HL-60 (cell line): ENCODE measurements at places on chromosomes 6 and 20.
A peak's percentile ranks its signal among the peaks of the same experiment; 100 is the strongest.

DNA sequence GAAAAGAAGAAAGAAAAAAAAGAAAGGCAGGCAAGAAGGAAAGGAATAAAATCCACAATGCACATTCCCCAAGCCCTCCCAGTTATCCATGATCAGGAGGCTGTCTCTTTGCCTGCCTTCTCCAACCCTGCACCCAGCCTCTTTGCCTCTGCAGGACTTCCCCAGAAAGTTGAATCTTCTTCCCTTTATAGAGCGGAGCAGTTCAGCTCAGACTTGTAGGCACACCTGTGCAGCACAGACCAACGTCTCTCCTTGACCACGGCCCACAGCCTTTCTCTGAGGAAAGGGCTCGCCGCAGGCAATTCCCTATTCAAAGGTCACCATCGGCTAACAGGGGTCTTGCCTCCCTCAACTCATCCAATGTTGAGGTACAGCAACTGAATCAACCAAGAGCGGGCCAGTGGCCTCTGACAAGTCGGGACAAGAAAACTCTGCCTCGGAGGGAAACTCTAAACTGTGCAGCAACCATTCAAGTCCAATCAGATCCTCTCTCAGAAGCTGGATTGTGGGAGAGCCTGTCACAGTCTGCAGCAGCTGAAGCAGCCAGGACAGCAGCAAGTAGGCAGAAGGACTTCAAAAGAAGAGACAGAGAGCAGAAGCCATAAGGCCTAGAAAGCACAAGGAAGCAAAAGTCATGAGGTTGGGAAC lies 529.2 kb upstream of the JARID2 start:
- peak; percentile 27 for DNase-seq

DNA sequence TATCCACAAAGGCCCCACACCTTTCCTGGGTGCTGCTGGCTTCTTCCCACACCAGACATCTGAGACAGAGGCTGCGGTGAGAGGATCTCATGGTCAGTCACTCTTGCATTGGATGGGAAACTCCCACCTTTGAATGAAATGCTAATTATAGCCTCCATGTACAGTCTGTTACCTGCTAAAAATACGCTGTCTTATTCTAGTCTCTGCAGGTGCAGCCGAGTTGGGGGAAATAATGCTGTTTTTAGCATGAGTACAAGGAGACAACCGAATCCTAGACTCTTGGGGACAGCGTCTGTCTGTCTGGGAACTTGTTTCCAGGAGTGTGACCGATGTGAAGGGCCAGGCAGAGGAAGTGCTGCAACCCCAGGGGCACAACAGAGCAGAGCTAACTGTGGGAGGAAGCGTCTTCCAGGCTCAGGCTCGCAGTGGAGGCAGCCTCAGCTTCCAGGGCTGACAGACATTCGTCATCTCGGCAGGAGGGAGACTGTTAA lies 286.2 kb downstream of the PREX1 start:
- DNase-seq: no peak

DNA sequence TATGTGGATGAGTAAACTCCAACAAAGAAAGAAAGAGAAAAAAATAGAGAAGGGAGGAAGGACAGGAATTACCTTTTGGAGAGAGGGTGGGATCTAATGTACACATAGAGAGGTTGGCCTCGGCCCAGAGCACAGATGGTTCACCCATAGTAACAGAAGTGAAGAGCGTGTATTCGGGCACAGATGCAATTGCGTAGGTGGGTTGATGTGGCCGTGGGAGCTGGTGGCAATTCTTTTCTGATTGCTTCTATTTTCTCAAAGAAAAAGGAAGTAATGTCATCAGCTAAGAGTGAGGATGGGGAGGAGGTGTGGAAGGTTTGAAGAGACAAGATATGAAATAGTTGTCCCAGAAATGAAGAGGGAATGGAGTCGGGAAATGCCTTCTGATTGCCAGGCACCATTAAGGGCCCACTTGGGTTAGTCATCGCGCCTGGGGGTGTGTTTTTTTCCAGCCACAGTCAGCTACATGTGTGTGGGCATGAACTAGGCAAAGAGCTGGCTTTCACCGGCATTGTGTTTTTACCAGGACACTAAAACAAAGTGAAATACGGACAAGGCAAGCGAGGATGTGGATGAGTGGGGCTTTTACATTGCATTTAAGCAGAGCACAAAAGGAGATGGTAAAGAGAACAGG lies 158.7 kb downstream of the SYNE1 start:
- no peak for DNase-seq

- no peak for DNase-seq
Observed at GRCh38 chr6:44806656-44807055, 419.1 kb downstream of the CDC5L start.

- DNase-seq: no peak
Observed at GRCh38 chr20:41178904-41179432, 41.6 kb downstream of the PLCG1 start.

DNA sequence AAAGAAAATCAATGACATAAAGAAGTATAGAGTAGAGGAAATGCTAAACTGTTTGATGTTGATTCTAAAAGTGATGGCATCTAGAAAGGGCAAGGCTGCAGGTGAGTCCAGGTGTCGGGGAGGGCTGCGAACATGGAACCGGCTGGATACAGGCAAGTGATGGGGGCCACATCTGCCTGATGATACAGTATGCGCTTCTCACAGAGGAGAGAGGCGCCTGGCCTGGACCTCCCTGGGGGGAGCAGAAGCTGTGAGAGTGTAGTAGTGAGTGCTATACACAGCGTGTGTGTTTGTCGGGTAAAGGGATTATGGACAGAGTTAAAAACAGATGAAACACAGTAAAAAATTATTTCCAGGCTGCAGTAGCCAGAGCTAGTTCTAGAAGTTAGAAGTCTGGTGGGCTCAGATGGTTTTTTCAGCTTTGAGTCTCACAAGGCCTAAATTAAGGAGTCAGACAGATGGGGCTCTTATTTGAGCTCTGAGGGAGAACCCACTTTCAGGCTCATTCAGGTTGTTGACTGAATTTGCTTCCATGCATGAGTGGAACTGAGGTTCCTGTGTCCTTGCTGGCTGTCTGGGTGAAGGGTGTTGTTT lies 195.8 kb upstream of the ARG1 start:
- DNase-seq: no peak

DNA sequence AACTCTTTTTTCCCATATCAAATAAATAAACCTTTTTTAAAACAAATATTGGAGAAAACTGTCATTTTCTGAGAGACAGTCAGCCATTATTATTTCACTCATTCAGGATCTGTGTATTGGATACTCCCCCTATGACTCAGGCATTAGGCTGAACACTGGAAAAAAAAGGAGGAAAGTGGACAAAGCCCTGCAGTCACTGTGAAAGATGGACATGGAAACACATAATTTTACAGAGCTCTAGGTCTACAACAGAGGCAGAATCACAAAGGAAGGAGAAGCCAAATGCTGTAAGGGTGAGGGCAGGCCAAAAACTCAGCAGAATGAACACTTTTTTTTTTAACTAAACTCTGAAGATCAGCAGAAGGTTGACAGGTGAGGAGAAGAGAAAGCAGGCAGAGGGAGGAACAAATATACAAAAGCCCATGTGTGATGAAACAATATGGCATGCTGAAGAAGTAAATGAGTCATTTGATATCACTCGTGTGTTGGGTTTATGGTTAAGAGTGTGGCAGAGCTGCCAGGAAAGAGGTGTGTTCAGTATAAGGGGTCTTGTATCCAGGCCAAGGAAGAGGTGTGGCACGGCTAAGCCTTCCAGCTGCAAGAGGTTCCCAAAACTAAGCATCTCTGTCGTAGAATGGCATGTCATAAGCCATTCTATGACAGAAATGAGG lies 39.1 kb downstream of the EPB41L2 start:
- DNase-seq: no peak

DNA sequence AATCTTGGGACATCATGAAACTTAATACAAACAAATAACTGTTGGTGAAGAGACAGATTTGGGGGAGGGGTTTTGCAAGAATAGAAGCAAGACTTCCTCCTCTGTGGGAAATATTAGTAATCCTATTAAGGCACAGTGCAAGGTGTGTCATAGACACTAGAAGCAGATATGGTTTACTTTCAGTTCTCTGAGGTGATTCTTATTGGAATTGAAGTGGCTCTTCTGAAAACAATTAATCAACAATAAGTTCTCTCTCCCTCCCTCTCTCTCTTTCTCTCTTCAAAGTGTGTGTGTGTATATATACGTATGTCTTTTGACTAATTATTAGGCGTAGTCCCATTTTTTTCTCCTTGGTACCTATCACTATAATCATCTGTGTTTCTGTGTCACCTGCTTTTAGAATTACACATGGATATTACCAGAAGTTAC lies 99.8 kb downstream of the HIVEP2 start:
- DNase-seq: no peak

GRCh38 chr6:127907960-127908640 lies 7.2 kb upstream of the THEMIS start:
- DNase-seq: no peak
